ENCODE measurements at places on chromosomes 7 and 10. TPM values are rescaled to one million over a fixed set of nuclear protein-coding genes. Genes with fewer than 3 reads are reported as not detected.

CHRM2 gene
- total RNA-seq: not detected

AGMO gene
- not detected for total RNA-seq

HTRA1 gene
- not detected for total RNA-seq

HOXA9 gene
- total RNA-seq: not detected

- H3K4me3 ChIP-seq: no peak overlapping the region
- DNase-seq: no peak
- H3K27ac ChIP-seq: no peak overlapping the region
- no peaks in the 10 kb centered on the region for H3K4me1 ChIP-seq
- H3K36me3 ChIP-seq: no peaks in the 10 kb centered on the region
These were observed 165.8 kb downstream of the CACNB2 start for GRCh38 chr10:18306031-18306430.

DNA sequence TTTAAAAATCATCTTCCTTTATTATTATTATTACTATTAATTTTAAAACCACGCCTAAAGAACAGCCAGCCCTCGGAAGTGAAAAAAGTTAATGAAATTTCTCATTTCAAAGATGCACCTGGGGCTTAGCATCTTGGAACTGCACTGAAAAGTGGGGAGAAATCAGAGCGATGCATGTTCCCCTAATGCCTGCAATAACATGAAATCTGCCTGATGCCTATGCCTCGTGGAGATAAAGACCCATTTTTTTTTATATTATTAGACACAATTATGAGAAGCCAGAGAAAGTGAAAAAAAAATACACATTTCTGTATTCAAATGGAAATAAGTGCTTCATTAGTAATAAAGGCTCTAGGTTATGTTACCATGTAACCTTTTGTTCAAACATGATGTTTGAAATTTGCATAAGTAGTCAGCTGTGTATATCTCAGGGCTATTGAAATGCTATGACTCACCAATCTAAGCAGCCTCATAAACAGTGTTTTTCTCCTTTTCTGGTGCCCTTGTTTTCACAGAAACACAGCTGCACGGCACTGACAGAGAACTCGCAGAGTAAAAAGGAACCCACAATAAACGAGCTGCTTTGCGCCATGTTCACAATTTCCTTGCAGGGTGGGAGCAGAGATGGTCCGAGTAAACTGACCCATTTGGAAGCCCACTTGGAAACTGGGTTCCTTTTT, 175.8 kb upstream of the PRKCQ start:
- H3K27ac ChIP-seq: no peak overlapping the region
- H3K4me1 ChIP-seq: no peaks in the 10 kb centered on the region
- H3K4me3 ChIP-seq: no peak overlapping the region
- H3K27me3 ChIP-seq: peaks cover 64% of the 10 kb centered on the region
- no peak for DNase-seq
- H3K36me3 ChIP-seq: no peaks in the 10 kb centered on the region

GRCh38 chr7:151306860-151307259, 34.8 kb upstream of the NUB1 start:
- H3K4me3 ChIP-seq: no peak overlapping the region
- peaks cover 23% of the 10 kb centered on the region for H3K27me3 ChIP-seq
- no peaks in the 10 kb centered on the region for H3K36me3 ChIP-seq

GRCh38 chr10:77256346-77256745, 381.3 kb downstream of the KCNMA1 start:
- H3K27me3 ChIP-seq: peaks cover 14% of the 10 kb centered on the region
- no peak overlapping the region for H3K27ac ChIP-seq
- DNase-seq: no peak

DNA sequence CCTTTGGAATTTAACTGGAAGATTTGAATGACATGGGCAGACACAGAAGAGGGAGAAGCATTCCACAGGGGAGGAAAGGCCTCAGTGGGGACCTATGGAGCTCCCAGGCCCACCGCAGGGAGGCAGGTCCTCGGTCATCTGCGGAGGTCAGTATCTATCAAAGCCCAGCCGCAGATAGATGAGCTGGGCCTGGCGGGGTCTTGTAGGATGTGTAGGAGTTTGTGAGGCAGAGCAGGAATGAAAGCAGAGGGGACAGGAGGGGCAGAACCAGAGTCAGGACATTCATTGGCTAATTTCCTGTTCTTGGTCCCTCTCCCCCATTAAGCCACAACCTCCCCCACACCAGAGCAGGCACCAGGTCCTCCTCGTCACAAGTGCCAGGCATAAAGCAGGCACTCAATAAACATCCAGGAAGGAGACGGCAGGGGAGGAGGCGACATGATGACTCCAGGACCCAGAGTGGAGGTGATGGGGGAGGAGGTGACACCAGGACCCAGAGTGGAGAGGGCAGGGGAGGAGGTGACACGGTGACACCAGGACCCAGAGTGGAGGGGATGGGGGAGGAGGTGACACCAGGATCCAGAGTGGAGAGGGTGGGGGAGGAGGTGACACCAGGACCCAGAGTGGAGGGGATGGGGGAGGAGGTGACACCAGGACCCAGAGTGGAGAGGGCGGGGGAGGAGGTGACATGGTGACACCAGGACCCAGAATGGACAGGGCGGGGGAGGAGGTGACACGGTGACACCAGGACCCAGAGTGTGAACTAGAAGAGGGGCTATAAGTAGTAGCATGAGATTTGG, 83.7 kb upstream of the PDGFA start:
- peak; percentile 58 for DNase-seq
- no peaks in the 10 kb centered on the region for H3K27me3 ChIP-seq
- peaks cover 42% of the 10 kb centered on the region for H3K36me3 ChIP-seq
- H3K27ac ChIP-seq: peak overlapping the region; percentile 100
- H3K4me1 ChIP-seq: peaks cover 73% of the 10 kb centered on the region

DNA sequence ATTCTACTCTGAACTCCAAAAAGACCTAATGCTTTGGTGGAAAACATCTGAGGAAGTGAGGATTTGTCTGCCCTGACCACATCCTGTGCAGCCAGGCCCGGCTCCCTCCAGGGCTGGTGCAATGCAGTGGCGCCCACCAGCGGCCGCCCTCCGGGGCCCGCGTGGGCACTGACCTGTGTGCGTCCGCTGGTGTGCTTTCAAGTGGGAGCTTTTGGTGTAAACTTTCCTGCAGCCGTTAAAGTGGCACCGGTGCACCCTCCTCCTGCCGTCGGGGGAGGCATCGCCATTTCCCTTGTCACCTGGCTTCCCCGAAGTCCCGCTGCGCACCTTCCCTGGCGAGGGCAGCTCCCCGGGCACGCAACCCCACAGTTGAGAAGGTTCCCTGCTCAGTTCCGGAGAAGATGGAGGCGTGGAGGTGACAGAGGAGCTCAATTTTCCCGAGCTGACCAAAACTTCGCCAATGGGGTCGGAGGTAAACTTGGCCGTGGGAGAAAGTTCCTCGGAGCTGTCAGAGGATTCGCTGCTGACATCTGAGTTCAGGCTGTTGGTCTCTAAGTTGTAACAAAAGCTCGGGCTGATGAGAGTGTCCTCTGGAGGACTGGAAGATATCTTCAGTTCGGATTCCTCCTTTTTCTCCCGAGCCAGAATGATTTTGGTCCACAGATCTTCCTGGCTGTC, 3.4 kb downstream of the KLF6 start:
- peak overlapping the region; percentile 95 for H3K4me3 ChIP-seq
- peak overlapping the region; percentile 98 for H3K27ac ChIP-seq
- peak; percentile 63 for DNase-seq
- no peaks in the 10 kb centered on the region for H3K27me3 ChIP-seq

- peaks cover 19% of the 10 kb centered on the region for H3K27me3 ChIP-seq
- no peaks in the 10 kb centered on the region for H3K36me3 ChIP-seq
- H3K27ac ChIP-seq: no peak overlapping the region
- H3K4me1 ChIP-seq: peaks cover 4% of the 10 kb centered on the region
- no peak for DNase-seq
These were observed 4.5 kb downstream of the TNS3 start for GRCh38 chr7:47577321-47577919.

DNA sequence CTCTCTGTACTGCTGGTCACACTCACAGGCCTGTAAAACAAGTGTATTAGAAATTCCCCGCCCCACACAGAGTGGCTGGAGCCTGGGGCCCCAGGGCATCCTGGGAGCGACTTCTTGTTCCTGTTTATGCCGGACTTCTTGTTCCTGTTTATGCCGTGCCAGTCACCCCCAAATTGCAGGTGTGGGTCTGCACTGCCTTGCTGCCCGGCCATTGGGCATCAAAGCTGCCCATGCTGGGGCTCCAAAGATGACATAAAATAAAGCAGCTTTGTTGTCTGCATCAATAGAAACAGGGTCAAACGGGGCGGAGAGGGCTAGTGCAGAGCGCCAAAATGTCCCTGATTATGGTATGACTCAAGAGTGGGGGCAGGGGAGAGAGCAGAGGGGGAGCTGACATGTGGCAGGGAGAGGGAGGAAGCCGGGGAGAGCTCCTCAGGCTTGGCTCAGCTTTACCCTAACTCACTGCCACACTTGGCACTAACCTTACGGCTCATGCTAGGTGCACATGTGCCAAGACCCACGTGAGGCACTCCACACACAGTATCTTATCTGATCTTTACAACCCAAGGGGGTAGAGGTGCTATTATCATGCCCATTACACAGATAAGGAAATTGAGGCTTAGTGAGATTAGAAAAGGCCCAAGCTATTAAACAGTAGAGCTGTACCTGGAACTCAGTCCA, 98.4 kb downstream of the PIP4K2A start:
- peak overlapping the region; percentile 70 for H3K27ac ChIP-seq
- no peak for DNase-seq
- peaks cover 96% of the 10 kb centered on the region for H3K4me1 ChIP-seq
- peaks cover 35% of the 10 kb centered on the region for H3K36me3 ChIP-seq

- peaks cover 36% of the 10 kb centered on the region for H3K4me1 ChIP-seq
- peak; percentile 68 for DNase-seq
- no peaks in the 10 kb centered on the region for H3K27me3 ChIP-seq
- no peaks in the 10 kb centered on the region for H3K36me3 ChIP-seq
- H3K27ac ChIP-seq: peak overlapping the region; percentile 69
These were observed 126.7 kb upstream of the PRSS58 start for GRCh38 chr7:142384493-142384922.

GRCh38 chr7:3302681-3303320, 1.7 kb downstream of the SDK1 start:
- H3K4me1 ChIP-seq: peaks cover 7% of the 10 kb centered on the region
- H3K4me3 ChIP-seq: peak overlapping the region; percentile 25
- H3K36me3 ChIP-seq: no peaks in the 10 kb centered on the region
- no peak for DNase-seq
- peaks cover 47% of the 10 kb centered on the region for H3K27me3 ChIP-seq

- H3K36me3 ChIP-seq: no peaks in the 10 kb centered on the region
- peaks cover 6% of the 10 kb centered on the region for H3K4me1 ChIP-seq
- H3K4me3 ChIP-seq: no peak overlapping the region
- H3K27ac ChIP-seq: no peak overlapping the region
These were observed 75.4 kb downstream of the ANK3 start for GRCh38 chr10:60314069-60314940.

DNA sequence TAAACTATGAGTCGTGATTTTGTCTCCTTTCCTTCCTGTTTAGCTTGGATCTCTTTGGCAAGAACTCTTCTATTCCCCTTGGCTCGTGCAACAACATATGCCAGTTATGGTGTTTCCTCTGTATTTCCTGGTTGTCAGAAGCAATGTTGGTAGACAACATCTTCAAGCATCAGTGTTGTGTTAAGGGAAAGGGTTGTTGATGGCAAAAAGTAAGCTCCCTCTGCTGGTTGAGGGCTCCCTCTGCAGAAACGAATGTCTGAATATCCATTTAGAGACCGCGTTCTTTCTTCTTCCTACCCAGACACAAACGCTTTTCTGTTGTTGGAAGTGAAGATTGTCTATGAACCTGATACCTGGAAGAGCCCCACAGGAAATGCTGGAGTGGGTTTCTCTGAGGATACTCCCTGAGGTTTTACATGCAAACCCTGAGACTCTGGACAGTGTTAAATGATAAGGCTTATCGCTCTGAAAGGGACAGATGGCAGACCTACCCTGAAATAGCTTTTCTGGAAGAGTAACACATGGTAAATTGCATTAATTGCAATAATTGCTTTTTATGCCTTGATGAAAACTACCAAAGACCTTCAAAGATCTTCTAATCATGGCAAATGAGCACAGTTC, 23.5 kb upstream of the C1QL3 start:
- H3K27me3 ChIP-seq: peaks cover 7% of the 10 kb centered on the region
- no peak overlapping the region for H3K27ac ChIP-seq
- DNase-seq: peak; percentile 24
- no peak overlapping the region for H3K4me3 ChIP-seq
- H3K36me3 ChIP-seq: no peaks in the 10 kb centered on the region

Measured in activated CD8-positive, alpha-beta T cell treated with anti-CD3 and anti-CD28 coated beads, Interleukin-2, amount 10 ng/mL, durations not matched to agents 7 days and 5 days (primary cell).